Kidney (tissue), 22 donors: ENCODE measurements at places on chromosomes 2 and 18. TPM values are rescaled to one million over a fixed set of nuclear protein-coding genes. Genes with fewer than 3 reads are reported as not detected.

Gene DSG1
- not detected for polyA plus RNA-seq

Gene VRK2
- polyA plus RNA-seq, result 7.2 TPM

Gene SPATS2L
- 86.1 TPM for polyA plus RNA-seq

Gene IL1RN
- polyA plus RNA-seq, result 1.3 TPM

Gene UGT1A4
- 0.84 TPM for polyA plus RNA-seq

Gene SERPINB13
- polyA plus RNA-seq, result not detected

Gene RETSAT
- 42.9 TPM for polyA plus RNA-seq

Gene DCC
- polyA plus RNA-seq, result not detected

Gene C2orf66
- polyA plus RNA-seq, result not detected

Gene MEIS1
- polyA plus RNA-seq, result 7.3 TPM

Gene TUBA3E
- not detected for polyA plus RNA-seq

Gene IL36RN
- polyA plus RNA-seq, result not detected

Gene NPAS2
- 8.4 TPM for polyA plus RNA-seq

Gene RAB6C
- polyA plus RNA-seq, result 0.17 TPM

Gene ANKRD12
- 3.9 TPM for polyA plus RNA-seq

Gene AGXT
- polyA plus RNA-seq, result 12.5 TPM

Gene C1QL2
- polyA plus RNA-seq, result not detected

Gene MARCHF4
- 0.09 TPM for polyA plus RNA-seq

Gene CDH7
- not detected for polyA plus RNA-seq

Gene RIOK3
- polyA plus RNA-seq, result 30.1 TPM

Gene SETBP1
- 2.7 TPM for polyA plus RNA-seq

Gene FBXO15
- polyA plus RNA-seq, result 9.1 TPM

Gene OTOF
- polyA plus RNA-seq, result not detected

Gene IKZF2
- polyA plus RNA-seq, result 0.75 TPM

Gene BOK
- 22.9 TPM for polyA plus RNA-seq

Gene KIAA1328
- polyA plus RNA-seq, result 2.7 TPM

Gene POU3F3
- 31.4 TPM for polyA plus RNA-seq

Gene LAMA1
- polyA plus RNA-seq, result 10.7 TPM

Gene TSPYL6
- polyA plus RNA-seq, result not detected

Gene SPR
- 102 TPM for polyA plus RNA-seq

Gene TRAPPC12
- polyA plus RNA-seq, result 81.6 TPM

Gene SPP2
- polyA plus RNA-seq, result not detected

Gene SLC40A1
- 45.8 TPM for polyA plus RNA-seq

Gene TLX2
- not detected for polyA plus RNA-seq

Gene CCDC150
- 7.3 TPM for polyA plus RNA-seq

Gene ATP6V1C2
- 38.0 TPM for polyA plus RNA-seq

Gene BOD1L2
- polyA plus RNA-seq, result not detected

Gene PLCD4
- polyA plus RNA-seq, result 30.4 TPM

Gene TSHZ1
- polyA plus RNA-seq, result 7.0 TPM

Gene DYNAP
- polyA plus RNA-seq, result not detected

Gene TMEM17
- polyA plus RNA-seq, result 4.2 TPM

Gene PFN4
- 2.1 TPM for polyA plus RNA-seq

Gene CAPG
- 361 TPM for polyA plus RNA-seq

Gene LRATD1
- 4.2 TPM for polyA plus RNA-seq

Gene CD302
- 8.7 TPM for polyA plus RNA-seq

Gene CPO
- polyA plus RNA-seq, result 0.90 TPM

Gene MAL
- polyA plus RNA-seq, result 1,006 TPM

Gene MYO3B
- 3.5 TPM for polyA plus RNA-seq

Gene ADGRF3
- polyA plus RNA-seq, result 1.8 TPM

Gene TRIM43
- polyA plus RNA-seq, result not detected

Gene RSAD2
- polyA plus RNA-seq, result 4.3 TPM

Gene HIBCH
- polyA plus RNA-seq, result 115 TPM

Gene C2orf49
- 6.8 TPM for polyA plus RNA-seq

Gene TEKT4
- polyA plus RNA-seq, result not detected

Gene HOXD11
- polyA plus RNA-seq, result 5.8 TPM

Gene MATN3
- 2.3 TPM for polyA plus RNA-seq
